ENCODE measurements at places on chromosomes 12 and 14. TPM values are rescaled to one million over a fixed set of nuclear protein-coding genes. Genes with fewer than 3 reads are reported as not detected.

DNA sequence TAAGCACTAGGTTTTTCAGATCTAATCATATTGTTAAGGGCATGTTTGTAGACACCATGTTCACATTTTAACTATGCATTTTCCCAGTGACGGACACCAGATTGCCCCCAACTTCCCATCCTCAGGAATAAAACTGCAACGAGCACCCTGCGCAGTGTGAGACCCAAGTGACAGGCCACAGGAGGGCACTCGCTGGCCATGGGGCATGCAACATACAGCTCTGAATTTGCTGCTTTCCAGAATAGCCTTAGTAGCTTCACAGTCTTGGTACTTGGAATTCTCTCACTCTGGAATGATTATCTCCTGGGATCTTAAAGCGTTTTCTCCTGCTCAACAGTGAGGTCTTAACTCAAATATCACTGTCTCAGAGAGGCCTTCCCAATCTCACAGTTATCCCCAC lies 972 bp upstream of the DDX47 start:
- DNase-seq, result no peak

GALNT9 gene
- total RNA-seq, result 0.50 TPM

PRH2 gene
- total RNA-seq, result not detected

DNA sequence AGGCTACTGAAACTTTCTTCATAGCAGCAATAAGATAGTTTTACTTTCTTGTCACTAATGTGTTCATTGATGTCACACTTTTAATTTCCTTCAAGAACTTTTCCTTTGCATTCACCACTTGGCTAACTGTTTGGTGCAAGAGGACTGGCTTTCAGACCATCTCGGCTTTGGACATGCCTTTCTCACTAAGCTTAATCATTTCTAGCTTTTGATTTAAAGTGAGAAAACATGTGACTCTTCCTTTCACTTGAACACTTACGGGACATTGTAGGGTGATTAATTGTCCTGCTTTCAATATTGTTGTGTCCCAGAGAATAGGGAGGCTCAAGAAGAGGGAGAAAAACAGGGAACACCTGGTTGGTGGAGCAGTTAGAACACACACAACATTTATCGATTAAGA lies 41.9 kb downstream of the IFNG start:
- no peak for DNase-seq

ANO2 gene
- total RNA-seq, result 17.9 TPM

- DNase-seq, result no peak
Measured at GRCh38 chr14:76271041-76271755, 104.7 kb upstream of the ESRRB start.
